ENCODE measurements at places on chromosomes 16 and 17.

GRCh38 chr17:80187090-80187489 lies 17.3 kb downstream of the CARD14 start:
- no peak for DNase-seq

DNA sequence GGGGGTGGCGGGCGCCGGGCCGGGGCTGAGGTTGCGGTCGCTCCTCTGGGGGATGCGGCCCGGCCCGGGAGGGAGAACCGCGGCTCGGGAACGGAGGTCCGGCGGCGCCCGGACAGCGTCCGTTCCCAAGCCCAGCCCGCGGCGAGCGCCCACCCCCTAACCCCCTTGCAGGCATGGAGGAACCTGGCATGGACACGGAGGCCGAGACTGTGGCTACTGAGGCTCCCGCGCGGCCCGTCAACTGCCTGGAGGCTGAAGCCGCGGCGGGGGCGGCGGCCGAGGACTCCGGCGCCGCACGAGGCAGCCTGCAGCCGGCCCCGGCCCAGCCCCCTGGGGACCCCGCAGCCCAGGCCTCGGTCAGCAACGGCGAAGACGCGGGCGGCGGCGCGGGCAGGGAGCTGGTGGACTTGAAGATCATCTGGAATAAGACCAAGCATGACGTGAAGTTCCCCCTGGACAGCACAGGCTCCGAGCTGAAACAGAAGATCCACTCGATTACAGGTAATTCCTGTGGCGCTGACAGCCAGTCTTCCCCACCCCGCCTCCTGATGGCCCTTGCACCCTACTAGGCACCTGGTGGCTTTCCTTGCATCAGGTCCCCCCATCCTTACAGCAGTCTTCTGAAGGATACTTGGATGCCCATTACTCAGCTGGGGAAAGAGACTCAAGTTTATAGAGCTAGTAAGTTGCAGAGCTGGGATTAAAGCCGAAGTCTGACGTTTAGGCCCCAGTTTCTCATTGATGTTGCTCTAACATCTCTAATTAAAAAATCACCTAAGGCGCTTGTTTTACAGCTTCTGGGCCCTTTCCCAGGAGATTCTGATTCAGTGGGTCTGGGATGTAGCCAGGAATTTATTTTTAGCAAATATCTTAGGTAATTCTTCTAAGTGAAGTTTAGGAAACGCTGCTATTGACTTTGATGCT lies 514 bp downstream of the UBFD1 start:
- no peak for DNase-seq

DNA sequence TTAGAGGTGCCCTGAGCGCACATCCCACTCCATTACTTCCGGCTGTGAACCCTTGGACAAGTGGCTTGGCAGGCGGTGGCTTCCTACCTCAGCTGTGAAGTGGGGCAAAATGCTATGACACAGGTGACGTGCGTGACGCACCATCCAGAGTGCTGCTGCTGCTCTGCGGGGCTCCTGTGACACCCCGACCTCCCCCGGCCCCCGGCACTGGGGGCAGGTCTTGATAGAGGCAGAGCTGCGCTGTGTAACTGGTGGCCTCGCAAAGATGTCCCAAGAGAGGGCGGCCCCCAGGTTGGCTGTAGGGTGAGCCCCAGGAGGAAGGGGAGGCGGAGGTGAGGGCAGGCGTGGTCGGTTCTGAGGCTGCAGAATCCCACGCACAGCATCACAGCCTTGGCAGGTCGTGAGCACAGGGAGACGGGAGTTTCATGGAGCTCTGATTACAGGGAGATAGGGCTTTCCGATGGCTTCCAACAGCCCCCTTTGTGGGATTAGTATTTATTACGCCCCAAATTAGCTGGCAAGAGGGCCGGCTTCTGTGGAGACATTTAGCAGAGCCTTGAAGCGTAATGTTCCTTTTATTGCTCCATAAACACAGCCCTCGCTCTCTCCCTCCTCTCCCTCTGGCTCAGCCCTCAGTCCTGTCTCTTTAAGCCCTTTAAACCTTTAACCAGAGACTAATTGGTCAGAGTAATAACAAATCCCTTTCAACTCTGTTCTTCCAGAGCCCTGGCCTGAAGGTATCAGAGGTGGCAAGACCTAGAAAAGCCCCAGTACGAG lies 328.1 kb downstream of the C16orf95 start:
- no peak for DNase-seq

GRCh38 chr16:75052481-75053202 lies 53.8 kb downstream of the ZNRF1 start:
- no peak for DNase-seq

- no peak for DNase-seq
These were observed 8.2 kb upstream of the BRD7 start for GRCh38 chr16:50377001-50377400.

DNA sequence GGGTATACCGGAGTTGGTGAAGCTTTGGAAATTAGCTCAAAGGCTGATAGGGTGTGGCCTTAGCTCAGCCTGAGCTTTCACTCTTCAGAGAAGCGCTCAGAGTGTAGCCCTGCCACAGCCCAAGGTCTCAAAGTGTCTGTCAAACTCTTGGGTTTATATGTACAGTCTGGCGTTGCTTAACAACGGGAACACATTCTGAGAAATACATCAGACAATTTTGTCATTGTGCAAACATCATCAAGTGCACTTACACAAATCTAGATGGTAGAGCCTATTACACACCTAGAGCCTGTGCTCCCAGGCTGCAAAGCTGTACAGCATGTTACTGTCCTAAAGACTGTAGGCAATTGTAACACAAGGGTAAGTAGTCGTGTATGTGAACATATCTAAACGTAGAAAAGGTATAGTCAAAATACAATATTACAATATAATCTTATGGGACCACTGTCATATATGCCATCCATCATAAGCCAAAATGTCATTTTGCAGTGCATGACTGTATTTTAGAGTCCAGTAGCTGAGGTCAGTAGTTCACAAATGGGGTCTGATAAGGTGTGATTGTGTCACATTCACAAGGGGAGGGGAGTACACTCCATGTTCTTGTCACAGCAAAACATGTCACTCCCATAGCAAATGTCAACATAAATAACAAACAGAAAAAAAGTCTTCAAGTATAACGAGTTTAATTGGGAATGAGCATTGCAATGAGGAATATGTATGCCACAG lies 20.6 kb downstream of the CHAD start:
- DNase-seq = no peak

DNA sequence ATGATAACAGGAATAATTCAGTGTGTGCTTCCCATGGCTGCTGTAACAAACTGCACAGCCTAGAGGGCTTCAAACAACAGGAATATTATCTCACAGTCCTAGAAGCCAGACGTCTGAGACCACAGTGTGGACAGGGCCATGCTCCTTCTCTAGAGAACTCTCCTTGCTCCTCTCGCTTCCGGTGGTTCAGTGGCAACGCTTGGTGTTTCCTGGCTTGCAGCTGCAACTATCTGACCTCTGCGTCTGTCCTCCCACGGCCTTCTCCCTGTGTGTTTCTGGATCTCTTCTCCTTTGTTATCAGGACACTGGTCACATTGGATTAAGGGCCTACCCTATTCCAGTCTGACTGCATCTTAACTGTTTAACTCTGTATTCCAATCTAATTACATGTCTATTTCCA lies 414.3 kb downstream of the MAF start:
- no peak for DNase-seq

DNA sequence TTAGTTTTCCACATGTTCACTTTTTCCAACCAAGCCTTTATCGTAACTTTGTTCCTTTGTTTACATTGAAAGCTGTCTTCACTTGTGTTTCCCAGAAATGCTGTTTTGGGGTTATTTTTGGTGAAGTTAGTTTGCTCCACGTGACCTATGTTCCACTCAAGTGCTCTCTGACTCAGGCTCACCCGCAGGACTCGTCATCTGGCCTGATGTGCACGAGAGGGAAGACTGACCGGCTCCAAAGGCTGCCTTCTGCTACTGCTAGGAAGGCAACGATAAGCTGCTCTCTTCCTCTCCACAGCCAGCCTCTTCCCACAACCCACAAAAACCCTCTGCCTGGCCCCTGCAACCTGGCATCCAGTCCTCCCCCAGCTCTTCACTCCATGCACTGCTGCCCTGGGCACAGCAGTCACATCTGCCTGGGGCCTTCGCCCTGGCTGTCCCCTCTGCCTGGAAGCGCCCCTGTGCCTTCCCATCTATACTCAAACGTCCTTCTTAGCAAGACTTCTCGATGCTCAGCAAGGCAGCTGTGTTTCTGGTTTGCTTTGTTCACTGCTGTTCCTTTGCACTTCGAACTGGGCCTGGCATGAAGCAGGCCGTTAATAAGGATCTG lies 28.0 kb downstream of the ZCCHC14 start:
- peak; percentile 27 for DNase-seq

GRCh38 chr17:66655861-66656260 lies 179.1 kb upstream of the CACNG5 start:
- peak; percentile 23 for DNase-seq

GRCh38 chr16:56357241-56357764 lies 68.0 kb downstream of the AMFR start:
- no peak for DNase-seq

DNA sequence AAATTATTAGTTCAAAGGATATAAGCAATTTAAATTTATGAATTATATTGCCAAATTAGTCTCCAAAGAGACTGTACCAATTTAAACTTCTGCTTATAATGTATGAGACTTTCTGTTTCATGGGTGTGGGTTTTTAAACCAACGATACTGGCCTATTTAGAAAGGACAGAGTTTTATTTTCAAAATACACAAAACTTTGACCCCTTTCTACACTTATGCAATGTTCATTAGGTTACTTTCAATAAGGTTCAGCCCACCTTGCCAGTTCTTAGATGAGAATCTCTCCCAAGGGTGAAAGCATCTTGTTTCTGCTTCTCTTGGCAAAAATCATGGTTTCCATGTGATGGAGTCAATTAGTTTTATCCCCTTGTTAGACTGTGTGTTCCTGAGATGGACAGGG lies 84.7 kb downstream of the MYO1D start:
- DNase-seq = no peak

Data from stimulated activated CD8-positive, alpha-beta memory T cell treated with anti-CD3 and anti-CD28 coated beads, Interleukin-2, amount 100 ng/mL, for 48 hours (primary cell).